Activated CD8-positive, alpha-beta memory T cell treated with anti-CD3 and anti-CD28 coated beads, Interleukin-2, amount 10 ng/mL, durations not matched to agents 7 days and 5 days (primary cell): ENCODE measurements at places on chromosomes 2 and 18. TPM values are rescaled to one million over a fixed set of nuclear protein-coding genes. Genes with fewer than 3 reads are reported as not detected.

- no peak overlapping the region for H3K27ac ChIP-seq
- H3K36me3 ChIP-seq = no peaks in the 10 kb centered on the region
- no peaks in the 10 kb centered on the region for H3K4me1 ChIP-seq
- DNase-seq = no peak
These were observed 58.8 kb downstream of the PARD3B start for GRCh38 chr2:204604061-204604460.

- peaks cover 2% of the 10 kb centered on the region for H3K36me3 ChIP-seq
- H3K27me3 ChIP-seq = peaks cover 3% of the 10 kb centered on the region
- no peak overlapping the region for H3K4me3 ChIP-seq
- no peak overlapping the region for H3K27ac ChIP-seq
- DNase-seq = no peak
These were observed 133.6 kb downstream of the NFATC1 start for GRCh38 chr18:79529296-79529695.

DNA sequence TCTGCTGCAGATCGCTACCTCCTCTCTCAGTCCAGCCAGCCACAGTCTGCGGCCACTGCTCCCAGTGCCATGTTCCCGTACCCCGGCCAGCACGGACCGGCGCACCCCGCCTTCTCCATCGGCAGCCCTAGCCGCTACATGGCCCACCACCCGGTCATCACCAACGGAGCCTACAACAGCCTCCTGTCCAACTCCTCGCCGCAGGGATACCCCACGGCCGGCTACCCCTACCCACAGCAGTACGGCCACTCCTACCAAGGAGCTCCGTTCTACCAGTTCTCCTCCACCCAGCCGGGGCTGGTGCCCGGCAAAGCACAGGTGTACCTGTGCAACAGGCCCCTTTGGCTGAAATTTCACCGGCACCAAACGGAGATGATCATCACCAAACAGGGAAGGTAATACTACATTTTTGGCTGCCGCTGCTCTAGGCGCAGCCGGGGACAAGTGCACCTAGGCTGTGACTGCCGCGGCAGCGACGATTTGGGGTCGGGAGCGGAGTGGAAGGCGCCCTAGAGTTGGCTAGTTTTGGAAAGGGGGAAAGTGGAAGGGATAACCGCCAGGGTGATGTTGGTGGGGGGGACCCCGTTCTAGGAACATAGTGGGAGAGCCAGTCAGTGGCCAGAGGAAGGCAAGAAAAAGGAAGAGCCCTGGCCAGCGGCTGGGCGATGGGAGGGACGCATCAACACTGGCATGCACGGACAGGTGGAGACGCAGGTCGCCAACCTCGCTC is 776 bp downstream of the TBR1 start:
- DNase-seq = no peak
- peaks cover 48% of the 10 kb centered on the region for H3K4me1 ChIP-seq
- peak overlapping the region; percentile 44 for H3K4me3 ChIP-seq
- H3K27ac ChIP-seq = peak overlapping the region; percentile 37
- H3K36me3 ChIP-seq = peaks cover 10% of the 10 kb centered on the region
- peaks cover 77% of the 10 kb centered on the region for H3K27me3 ChIP-seq

- no peaks in the 10 kb centered on the region for H3K36me3 ChIP-seq
- DNase-seq = no peak
- no peak overlapping the region for H3K27ac ChIP-seq
- H3K27me3 ChIP-seq = no peaks in the 10 kb centered on the region
These were observed 42.1 kb upstream of the DSG1 start for GRCh38 chr18:31275722-31276463.

GRCh38 chr2:204483608-204484081 is 61.6 kb upstream of the PARD3B start:
- H3K4me1 ChIP-seq = no peaks in the 10 kb centered on the region
- H3K36me3 ChIP-seq = no peaks in the 10 kb centered on the region
- no peak overlapping the region for H3K27ac ChIP-seq
- no peaks in the 10 kb centered on the region for H3K27me3 ChIP-seq

DNA sequence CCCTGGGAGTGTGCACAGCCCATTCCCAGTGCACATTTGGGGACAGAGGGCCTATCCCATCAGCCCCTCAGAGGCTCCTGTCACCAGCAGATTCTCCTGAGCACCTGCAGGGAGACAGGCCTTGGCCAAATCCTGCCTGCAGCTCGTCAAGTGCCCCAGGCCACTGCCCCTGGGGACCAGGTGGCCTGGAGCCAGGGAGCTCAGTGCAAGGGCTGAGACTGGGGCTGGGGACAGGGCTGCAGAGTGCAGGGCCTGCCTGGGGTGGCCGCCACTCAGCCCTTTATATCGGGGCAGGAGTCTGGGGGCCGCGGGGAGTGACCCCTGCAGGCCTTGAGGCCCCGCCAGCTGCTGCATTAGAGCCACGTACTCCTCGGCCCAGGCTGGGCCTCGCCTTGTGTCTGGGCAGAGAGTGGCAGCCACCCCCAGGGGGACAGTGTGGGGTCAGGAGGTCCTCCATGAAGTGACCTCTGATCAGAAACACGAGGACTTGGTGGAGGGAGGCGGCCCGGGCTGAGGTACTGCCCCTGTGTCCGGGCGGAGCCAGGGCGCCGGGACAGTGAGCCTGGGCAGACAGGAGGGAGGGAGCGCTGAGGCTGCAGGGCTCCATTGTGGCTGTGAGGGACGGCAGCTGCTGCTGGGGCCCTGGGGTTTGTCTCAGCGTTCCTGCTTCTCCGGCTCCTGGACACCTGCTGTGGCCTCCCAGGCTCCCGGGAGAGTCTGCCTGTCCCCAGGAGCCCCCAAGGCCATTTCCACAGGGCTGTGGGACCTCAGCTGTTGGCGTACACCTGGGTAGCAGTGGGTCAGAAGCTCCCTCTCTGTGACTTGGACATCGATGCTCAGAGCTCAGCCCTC is 24.2 kb downstream of the GPC1 start:
- peaks cover 20% of the 10 kb centered on the region for H3K27me3 ChIP-seq
- H3K4me1 ChIP-seq = no peaks in the 10 kb centered on the region
- no peaks in the 10 kb centered on the region for H3K36me3 ChIP-seq
- H3K4me3 ChIP-seq = no peak overlapping the region
- DNase-seq = no peak

- H3K4me1 ChIP-seq = no peaks in the 10 kb centered on the region
- H3K36me3 ChIP-seq = no peaks in the 10 kb centered on the region
- peaks cover 2% of the 10 kb centered on the region for H3K27me3 ChIP-seq
These were observed 296.9 kb upstream of the SALL3 start for GRCh38 chr18:78682716-78683115.

The DPP4 gene
- 115 TPM for total RNA-seq

GRCh38 chr2:113891265-113891959 is 1.5 kb downstream of the ACTR3 start:
- H3K4me1 ChIP-seq = peaks cover 65% of the 10 kb centered on the region
- DNase-seq = no peak
- peaks cover 74% of the 10 kb centered on the region for H3K36me3 ChIP-seq

DNA sequence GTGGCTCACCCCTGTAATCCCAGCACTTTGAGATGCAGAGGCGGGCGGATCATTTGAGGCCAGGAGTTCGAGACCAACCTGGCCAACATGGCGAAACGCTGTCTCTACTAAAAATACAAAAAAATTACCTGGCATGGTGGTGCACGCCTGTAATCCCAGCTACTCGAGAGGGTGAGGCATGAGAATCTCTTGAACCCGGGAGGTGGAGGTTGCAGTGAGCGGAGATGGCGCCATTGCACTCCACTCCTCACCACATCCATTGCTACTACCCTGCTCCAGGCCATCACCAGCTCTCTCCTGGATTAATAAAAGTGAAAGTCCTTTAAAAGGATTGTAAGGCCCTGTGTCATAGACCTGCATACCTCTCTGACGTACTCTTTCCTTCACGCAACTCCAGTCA is 1.2 kb downstream of the RMP24 start:
- no peaks in the 10 kb centered on the region for H3K27me3 ChIP-seq
- peaks cover 37% of the 10 kb centered on the region for H3K36me3 ChIP-seq
- peak overlapping the region; percentile 87 for H3K4me3 ChIP-seq
- peak overlapping the region; percentile 96 for H3K27ac ChIP-seq
- peaks cover 43% of the 10 kb centered on the region for H3K4me1 ChIP-seq
- DNase-seq = no peak

DNA sequence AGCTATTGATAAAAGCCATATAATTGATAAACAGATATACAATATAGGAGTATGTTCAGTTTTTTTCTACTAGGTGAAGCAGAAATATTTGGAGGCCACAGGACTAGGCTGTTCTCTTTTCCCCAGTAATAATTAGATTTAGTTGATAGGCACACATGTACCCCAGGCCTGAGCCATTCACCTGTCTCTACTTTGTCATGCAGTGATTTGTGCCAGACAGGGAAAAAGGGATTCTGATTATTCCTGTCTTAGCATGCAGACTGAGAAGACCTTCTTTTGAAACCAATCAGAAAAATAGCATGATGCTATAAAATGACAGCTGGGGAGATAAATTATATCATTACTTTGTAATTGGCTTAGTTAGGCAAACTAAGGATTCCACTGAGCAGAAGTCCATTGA is 94.3 kb downstream of the DOCK10 start:
- H3K36me3 ChIP-seq = peaks cover 34% of the 10 kb centered on the region
- DNase-seq = no peak
- H3K27me3 ChIP-seq = no peaks in the 10 kb centered on the region
- H3K27ac ChIP-seq = peak overlapping the region; percentile 61

DNA sequence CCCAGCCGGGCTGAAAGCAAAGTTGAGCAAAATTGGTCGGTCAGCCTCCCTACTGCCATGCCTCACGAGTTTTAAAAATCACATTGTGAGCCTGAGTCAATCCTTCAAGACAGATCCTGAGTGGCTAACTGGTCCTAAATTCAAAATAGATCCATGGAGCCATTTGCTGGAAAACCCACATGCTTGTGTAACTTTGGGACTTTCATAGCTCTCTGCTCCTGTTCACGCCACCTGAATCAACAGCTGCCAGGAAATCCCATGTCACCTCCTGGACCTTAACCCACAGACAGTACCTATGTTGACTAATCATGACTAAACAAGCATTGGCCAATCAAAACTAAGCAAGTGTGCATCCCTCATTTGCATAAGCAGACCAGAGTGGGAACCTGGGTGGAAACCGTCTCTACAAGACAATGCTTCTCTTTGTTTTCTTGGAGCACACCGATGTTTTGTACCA is 42.8 kb upstream of the LDLRAD4 start:
- H3K27me3 ChIP-seq = peaks cover 15% of the 10 kb centered on the region
- H3K4me1 ChIP-seq = peaks cover 33% of the 10 kb centered on the region
- no peak overlapping the region for H3K4me3 ChIP-seq

DNA sequence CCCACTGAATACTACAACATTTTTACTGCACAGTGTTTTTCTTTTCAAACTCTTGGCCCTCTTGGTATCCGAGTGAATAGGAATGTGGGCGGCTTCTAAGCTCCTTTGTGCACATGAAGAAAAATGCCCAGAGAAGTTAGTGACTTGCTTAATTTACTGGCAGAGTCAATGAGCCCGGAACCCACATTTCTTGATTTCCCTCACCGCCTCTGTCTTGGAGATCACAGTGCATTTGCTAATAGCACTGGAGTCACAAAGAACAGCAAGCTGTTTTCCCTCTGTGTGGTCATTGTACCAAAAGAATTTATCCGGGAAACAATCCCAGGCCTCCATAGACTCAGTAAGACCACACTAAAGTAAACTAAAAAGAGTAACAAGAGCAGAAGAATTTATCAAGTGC is 18.9 kb downstream of the STON1 start:
- no peak for DNase-seq
- no peak overlapping the region for H3K4me3 ChIP-seq
- no peaks in the 10 kb centered on the region for H3K27me3 ChIP-seq
- no peak overlapping the region for H3K27ac ChIP-seq
- no peaks in the 10 kb centered on the region for H3K4me1 ChIP-seq

DNA sequence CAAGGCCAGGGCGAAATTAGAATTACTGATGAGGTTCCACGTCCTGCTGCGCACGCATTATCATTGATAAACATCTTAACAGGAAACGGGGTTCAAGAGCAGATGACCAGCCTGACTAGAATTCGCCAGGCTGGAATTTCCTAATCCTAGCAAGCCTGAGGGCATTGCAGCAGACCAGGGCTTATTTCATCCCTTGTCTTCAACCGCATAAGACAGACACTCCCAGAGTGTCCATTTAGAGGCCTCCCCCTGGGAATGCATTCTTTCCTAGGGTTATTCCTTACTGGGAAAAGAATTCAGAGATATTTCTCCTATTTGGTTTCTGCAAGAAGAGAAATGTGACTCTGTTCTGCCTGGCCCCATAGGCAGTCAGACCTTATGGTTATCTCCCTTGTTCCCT is 486.8 kb downstream of the DPP10 start:
- no peak overlapping the region for H3K4me3 ChIP-seq
- no peaks in the 10 kb centered on the region for H3K36me3 ChIP-seq
- H3K27ac ChIP-seq = no peak overlapping the region

DNA sequence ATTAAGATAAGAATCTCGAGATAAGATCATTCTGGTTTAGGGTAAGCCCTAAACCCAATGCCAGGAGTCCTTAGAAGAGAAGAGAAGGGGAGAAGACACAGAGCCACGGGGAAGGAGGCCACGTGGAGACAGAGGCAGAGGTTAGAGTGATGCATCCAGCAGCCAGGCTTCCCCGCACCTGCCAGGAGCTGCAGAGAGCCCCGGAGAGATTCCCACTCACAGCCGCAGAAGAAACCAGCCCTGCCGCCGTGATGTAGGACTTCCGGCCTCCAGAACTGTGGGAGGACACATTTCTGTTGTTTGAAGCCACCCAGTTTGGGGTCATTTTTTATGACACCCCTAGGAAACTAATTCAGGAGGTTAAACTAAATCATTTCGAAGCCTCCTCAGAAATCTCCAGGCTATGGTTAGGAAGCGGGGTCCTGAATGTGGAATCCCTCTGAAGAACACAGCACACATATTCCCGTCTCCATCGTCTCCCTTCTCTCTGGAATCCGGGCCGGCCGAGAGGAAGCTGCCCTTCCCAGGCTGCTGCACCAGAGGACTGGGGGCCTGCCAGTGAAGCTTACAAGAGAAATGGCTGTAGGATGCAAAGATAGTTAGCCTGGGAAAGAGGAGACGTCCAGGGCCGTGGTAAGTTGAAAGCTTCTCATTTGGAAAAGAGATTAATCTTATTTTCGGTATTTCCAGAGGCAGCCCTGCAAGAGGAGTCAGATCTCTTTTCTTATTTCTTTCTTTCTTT is 156.6 kb downstream of the TWIST2 start:
- H3K27me3 ChIP-seq = peaks cover 24% of the 10 kb centered on the region
- no peaks in the 10 kb centered on the region for H3K4me1 ChIP-seq
- H3K4me3 ChIP-seq = no peak overlapping the region
- no peak overlapping the region for H3K27ac ChIP-seq
- H3K36me3 ChIP-seq = no peaks in the 10 kb centered on the region
- DNase-seq = no peak

GRCh38 chr2:238763471-238763995 is 84.4 kb upstream of the TWIST2 start:
- H3K4me1 ChIP-seq = no peaks in the 10 kb centered on the region
- no peak overlapping the region for H3K27ac ChIP-seq
- H3K4me3 ChIP-seq = no peak overlapping the region
- DNase-seq = no peak
- peaks cover 10% of the 10 kb centered on the region for H3K27me3 ChIP-seq
- H3K36me3 ChIP-seq = no peaks in the 10 kb centered on the region

The ASB1 gene
- 35.6 TPM for total RNA-seq
